ENCODE measurements at places on chromosomes 6 and 20.

- no peak for DNase-seq
Measured at GRCh38 chr6:147905711-147906110, 397.2 kb downstream of the SAMD5 start.

DNA sequence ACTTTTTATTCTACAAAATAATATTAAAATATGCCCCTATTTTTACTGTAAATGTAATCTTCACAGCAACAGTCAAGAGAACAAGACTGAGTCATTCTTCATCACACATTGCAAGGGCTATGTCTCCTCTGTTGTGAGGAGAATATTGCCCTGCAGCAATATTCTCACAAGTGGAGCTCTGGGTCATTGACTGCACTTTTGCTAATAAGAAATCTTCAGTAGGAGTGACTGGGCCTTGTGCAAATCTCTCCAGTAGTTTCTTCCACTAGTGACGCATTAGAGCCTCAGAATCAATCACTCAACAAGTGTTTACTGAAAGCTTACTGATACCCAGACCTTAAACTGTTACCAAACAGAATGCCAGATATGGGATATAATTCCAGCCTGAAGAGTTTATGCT is 49.1 kb downstream of the LAMA2 start:
- DNase-seq: no peak

DNA sequence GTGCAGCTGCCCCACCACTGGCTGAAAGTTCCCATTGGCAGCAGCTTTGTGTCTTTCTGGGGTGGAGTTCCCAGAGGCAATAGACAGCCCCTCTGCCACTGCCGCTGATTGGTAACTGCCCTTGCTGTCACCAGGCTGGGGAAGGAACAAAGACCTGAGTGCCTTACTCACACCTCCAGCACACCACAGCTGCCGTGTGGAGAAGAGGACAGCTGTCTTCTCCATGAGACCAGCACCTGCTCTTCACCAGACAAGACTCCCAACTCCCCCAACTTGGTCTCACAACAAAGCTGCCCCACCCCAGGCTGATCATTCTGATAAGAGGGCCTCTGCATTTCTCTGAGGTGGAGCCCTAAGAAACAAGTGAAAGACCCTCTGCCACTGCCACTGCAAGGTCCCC is 39.7 kb upstream of the PTCHD4 start:
- no peak for DNase-seq

GRCh38 chr6:149990212-149990660 is 26.5 kb downstream of the ULBP1 start:
- no peak for DNase-seq

- DNase-seq: no peak
Measured at GRCh38 chr20:57545927-57546662, 14.8 kb upstream of the PCK1 start.

- no peak for DNase-seq
Measured at GRCh38 chr20:19456595-19457395, 244.4 kb downstream of the SLC24A3 start.

DNA sequence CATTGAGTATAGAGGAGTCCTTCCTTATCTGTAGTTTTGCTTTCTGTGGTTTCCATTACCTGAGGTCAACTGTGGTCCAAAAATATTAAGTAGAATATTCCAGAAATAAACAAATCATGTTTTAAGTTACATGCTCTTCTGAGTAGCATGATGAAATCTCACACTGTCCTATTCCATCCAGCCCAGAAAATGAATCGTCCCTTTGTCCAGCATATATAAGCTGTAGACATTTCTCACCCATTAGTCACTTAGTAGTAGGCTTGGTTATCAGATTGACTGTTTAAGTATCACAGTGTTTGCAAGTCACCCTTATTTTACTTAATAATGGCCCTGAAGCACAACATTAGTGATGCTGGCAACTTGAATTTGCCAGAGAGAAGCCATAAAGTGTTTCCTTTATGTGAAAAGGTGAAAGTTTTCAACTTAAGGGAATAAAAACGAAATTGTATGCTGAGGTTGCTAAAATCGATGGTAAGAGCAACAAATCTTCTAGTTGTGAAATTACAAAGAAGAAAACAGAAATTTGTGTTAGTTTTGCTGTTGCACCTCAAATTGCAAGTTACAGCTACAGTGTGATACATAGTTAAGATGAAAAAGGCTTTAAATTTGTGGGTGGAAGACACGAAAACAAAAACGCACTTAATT is 198.6 kb upstream of the SIM1 start:
- no peak for DNase-seq

DNA sequence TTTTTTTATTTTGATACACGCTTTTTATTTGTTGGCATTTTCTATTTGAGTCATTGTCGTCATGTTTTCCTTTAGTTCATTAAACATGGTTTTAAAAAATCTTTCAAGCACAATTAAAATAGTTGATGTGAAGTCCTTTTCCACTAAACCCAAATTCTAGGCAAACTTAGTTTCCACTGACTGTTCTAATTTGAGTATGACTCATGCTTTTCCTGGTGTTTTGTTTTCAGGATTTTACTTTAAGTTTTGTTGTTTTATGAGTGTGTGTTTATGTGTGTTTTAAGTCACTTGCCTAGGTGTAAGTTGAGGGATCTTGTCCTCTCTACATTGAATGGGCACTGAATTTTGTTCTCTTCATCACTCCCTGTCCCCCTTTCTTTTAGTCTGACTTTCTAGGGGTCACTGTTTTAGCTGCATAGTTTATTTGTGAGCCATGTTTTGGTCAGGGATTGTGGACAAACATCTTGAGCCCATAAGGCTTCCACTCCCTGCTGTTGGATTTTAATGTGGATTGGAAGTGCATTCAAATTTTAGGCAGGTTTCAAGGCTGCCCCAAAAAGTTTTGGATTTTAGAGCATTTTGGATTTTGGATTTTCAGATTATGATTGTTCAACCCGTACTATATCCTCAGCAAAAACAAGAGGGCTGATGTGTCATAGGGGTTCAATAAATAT is 94.8 kb downstream of the CDYL start:
- no peak for DNase-seq

DNA sequence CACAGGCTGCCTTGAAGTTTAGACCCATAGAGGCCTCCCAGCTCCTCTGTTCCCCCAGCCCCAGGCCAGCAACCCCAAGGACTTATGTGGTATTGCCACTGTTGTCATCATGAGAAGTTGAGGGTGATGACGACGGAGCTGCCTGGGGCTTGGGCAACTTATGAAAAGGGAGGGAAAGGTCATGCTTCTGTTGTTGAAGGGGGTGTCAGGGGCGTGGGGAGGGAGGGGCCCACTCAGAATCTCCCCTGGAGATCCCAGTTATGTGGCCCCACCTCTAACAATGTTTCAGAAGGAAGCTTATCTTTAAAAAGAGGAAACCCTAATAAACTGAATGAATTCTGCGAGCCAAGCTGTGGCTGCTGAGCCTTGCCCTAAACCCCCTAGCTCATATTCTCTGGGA is 4.2 kb downstream of the ADTRP start:
- DNase-seq: no peak

DNA sequence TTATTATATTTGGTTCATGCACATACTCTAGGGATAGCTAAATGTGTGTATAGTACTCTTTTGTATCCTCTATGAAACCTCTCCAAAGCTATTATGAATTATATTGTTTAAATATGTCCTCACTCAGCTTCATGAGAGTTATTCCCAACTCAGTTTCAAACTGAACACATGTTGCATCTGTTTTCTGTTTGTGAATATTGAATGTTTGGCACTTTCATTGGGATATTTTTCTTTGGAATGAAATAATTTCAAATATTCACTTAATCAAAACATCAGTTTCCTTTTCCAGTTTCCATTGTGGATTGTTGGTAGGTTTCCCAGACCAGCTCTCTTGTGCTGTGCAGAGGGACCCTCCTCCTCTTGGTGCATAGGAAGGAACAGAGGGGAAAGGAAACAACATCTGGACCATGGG is 46.6 kb downstream of the HDAC2 start:
- no peak for DNase-seq

DNA sequence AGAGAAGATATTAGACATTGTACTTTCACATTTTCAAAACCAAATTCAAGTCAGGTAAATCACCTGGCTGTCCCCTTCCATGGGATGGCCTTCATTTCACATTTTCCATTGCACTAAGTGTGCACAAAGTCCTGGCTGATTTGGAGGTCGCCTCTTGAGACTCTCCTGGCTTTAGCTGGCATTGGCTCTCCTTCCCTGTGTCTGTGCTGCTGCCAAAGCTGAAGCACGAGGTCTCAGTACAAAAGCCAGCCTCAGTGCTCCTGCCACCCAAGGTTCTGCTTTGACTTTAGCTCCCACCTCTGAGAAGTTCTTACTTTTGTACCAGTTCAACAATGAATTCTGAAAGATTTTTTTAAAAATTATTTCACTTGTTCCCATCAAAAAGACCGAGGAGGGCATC is 289.2 kb upstream of the CNR1 start:
- no peak for DNase-seq

DNA sequence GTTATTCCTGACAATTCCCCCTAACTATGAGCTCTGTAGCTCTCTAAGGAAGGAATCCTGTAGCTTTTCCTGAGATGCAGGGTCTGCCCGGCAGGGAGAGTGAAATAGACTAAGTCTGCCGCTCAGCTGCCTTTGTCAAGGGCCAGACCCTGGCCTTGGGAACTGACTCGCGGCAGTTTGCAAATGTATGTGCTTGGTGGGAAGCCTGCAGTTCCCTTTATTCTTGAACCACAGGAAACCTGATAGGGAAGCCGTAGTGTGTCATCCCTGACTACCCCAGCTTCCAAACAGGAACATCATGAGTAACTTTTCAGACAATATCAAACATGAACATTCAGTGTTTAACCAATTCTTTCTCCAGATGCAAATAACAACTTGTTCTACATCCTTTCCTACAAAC is 78.7 kb upstream of the IFNGR1 start:
- DNase-seq: no peak

DNA sequence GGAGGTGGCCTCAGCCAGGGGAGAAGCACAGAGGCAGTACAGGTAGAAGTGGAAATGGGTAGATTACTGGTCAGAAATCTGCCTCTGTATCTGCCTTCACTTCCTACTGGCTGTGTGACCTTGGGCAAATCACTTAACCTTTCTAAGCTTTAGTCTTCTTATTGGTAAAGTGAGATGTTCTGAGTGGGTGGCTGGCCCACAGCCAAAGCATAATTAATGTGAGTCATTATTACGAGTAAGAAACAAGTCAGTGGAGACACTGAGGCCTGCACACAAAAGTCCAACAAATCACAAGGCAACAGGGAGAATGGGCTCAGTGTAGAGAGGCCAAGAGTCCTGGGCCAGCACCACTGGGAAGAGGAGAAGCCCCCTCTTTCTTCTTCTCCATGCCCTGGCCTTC is 39.1 kb downstream of the NRN1 start:
- no peak for DNase-seq

Measured in NCI-H187 (cell line).